ENCODE measurements at places on chromosomes 5 and 9.

DNA sequence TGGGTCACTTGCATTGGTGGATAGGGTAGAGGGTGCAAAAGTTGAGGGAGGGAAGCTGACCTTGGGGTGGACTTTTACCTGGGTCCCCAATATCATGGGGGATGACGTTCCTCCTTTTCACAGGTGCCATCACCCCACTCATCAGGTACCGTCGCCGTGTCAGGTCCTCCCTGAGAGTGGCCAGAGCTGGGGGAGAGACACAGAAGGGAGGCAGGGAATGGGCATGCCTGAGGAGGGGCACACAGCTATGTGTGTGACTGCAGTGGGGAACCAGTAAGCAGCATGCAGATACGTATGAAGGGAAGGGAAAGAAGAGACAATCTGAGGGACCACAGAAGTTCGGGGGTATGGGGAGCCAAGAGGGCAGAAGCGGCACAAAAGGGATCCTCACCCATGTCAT is 6.5 kb downstream of the CREB3 start:
- no peak for DNase-seq

- DNase-seq, result no peak
Observed at GRCh38 chr5:36741128-36741527, 134.7 kb downstream of the SLC1A3 start.

DNA sequence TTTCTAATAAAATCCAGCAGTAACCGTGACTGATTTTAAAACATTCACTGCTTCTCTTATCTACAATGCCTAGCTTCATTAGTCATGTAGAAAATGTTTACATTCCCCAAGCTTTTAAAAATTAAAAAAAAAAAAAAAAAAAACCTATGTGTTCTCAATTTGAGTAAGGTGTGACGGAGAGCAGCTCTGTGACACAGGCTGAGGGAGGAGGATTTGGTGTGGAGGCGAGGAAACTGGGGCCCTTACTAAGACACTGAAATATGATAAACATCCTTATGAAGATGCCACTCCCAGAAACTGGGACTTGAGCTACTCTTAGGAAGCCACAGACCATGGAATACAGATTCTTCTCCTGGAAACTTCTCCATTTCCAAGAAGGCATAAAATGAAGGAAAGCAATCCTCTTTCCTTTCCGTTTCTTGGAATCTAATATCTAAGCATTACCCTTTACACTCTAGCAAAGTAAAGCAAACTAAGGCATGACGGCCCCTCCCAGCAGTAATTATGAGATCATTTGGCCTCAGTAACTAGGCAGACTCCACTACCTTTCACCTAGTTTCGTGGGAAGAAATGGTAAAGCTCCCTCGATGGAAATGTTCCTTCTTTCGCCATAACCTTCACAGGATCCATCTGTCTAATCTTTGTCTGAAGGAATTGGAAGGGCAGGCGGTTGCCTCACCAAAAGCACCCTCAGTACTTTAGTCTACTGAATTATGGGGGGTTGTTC is 23.5 kb downstream of the GRAMD2B start:
- peak; percentile 56 for DNase-seq

DNA sequence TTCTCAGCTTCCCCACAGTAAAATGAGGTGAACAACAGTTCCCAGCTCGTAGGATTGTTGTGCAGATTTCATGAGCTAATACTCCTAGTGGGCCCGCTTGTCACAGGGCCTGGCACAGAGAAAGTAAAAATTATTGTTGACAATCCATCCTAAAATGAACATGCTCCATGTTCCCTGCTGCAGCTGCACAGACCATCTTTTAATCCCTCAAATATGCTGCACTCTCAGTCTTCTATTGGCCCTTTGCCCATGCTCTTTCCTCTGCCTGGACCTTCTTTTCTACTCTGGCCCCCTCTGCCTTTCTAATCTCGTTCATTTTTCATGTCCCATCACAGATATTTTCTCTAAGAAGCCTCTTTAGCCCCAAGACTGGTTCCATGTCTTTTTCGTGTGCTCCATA is 117.7 kb upstream of the NR3C1 start:
- no peak for DNase-seq

GRCh38 chr5:141763541-141763940 is 81.5 kb upstream of the ARAP3 start:
- no peak for DNase-seq

GRCh38 chr9:136623016-136623841 is 39.5 kb upstream of the EGFL7 start:
- DNase-seq, result no peak

- DNase-seq, result no peak
Observed at GRCh38 chr9:100222674-100223073, 123.6 kb downstream of the INVS start.

- DNase-seq, result no peak
Observed at GRCh38 chr5:126915496-126915895, 114.9 kb downstream of the MARCHF3 start.

- no peak for DNase-seq
Observed at GRCh38 chr9:135209136-135209535, 121.7 kb downstream of the OLFM1 start.

GRCh38 chr9:74517188-74517587 is 20.1 kb downstream of the RORB start:
- no peak for DNase-seq

- DNase-seq, result no peak
Observed at GRCh38 chr9:37761511-37761910, 7.9 kb downstream of the TRMT10B start.

- no peak for DNase-seq
Observed at GRCh38 chr5:6302684-6303083, 75.7 kb downstream of the MED10 start.

GRCh38 chr9:126448865-126449577 is 122.4 kb downstream of the MVB12B start:
- no peak for DNase-seq

DNA sequence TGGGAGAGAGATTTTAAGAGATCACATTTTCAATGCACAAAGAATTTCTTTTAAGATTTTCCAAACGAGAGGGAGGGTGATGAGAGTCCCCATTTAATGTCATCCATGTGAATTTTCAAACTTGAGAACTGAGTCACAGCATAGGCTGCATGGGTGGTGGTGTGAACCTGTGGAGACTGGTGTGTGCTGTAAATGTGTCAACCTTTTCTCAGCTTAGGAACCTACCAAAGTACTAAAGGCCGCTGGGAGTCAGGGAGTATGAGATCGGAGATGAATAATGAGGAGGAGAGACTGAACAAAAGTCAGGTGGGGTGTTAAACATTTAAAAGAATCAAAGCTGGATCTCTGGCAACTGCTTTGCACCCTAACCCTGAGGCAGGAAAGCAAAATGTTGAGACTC is 7.5 kb downstream of the ALDH1A1 start:
- DNase-seq, result no peak

DNA sequence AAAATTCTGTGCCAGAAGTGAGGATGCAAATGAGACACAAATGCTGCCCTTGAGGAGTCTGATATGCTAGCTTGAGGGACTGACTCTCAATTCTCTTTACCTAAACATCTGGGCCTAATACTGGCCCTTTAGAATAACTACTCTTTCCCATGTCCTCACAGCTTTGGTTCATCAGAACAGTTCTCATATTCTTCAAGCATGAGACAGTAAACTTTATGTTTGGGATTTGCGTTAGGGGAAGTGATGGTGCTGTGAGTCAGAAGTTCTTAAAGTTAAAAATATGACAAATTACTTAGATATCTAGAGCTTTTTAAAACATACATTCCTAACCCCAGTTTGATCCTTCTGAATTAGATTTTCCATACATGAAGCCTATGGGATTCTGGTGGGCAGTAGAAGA is 665.0 kb upstream of the RGMB start:
- DNase-seq, result no peak

DNA sequence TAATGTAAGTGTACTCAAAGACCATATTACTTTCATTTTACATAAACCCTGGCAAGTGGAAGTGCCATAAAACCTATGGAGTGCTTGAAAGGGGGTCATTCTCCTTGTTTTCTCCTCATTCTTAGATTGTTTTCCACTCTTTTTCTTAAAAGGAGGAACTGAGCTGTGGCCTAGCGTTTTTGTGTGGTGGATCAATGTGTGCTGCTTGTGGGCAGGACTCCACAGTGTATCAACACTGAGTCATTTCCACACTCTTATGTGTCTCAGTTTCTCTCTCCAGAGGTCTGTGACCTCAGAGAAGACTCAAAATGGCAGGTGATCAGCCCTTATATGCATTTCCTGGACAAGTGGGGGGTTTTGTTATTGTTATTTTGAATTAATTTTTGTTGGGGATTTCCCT is 516.1 kb upstream of the CDH10 start:
- no peak for DNase-seq

- no peak for DNase-seq
Observed at GRCh38 chr9:34575862-34576596, 13.5 kb downstream of the CNTFR start.

DNA sequence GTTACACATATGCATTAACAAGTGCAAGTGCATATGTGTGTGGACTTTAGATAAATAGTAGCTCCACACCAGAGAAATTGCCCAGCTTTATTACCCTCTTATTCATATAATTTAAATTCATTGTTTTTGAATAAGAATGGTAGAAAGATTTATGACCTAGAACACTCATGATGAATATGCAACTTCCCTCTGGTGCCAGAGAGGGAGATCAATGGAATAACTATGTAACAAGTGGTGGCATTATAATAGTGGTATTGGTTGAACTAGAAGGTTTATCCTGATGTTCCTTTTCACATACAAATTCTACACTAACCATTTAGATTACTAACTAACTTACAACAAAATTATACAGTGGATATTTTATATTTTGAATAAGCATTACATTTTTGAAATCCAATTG is 607.4 kb downstream of the CDH12 start:
- DNase-seq, result no peak

DNA sequence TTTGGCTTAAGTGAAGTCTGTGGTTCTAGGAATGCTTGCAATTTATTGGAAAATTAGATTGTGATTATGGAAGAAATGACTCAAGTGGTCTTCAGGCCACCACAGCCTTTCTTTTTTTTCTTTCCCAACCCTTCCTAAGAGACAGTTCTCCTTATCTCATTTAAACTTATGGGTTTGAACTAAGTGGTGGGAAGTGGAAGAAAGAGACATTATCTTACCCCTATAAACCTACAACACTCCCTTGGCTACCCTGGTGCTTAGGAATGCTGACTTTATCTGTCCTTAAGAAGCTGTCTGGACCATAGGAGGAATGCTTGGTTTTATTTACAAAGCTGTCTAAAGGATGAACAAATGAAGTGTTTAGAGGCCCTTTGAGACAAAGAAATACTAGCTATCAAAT is 5.1 kb upstream of the ERAP1 start:
- no peak for DNase-seq

- DNase-seq, result no peak
Observed at GRCh38 chr5:63154476-63155309, 576.1 kb downstream of the LRRC70 start.

DNA sequence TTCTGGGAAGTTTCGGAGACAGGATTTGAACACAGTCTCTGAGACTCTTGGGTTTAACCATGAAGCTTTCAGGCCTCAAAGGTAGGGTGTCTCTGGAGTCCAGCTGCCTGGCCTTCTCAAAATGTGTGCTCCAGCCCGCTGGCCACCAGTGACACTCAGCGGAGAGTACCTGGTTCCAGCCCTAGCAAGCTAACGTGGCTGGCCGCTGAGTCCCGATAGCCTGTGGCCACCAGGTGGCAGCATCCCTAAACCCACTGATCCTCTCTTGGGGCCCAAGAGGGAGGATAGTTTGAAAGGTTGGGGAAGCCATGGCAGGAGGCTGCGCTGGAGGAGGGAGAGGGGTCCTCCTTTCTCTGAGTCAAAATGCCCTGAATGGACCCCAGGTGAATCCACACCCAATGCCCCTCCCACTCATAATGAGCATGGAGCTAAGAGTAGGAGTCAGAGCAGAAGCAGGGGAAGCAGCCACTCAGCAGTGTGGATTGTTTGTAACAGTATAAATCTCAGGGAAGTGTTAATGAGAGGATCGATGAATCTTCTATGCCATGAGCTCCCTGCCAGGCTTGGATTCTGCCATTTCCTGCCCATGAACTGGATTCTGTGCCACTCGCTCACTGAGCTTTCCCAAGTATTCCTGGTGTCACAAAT is 5.4 kb upstream of the TIFAB start:
- DNase-seq, result peak; percentile 80
